ENCODE measurements at places on chromosomes 3 and 15.

DNA sequence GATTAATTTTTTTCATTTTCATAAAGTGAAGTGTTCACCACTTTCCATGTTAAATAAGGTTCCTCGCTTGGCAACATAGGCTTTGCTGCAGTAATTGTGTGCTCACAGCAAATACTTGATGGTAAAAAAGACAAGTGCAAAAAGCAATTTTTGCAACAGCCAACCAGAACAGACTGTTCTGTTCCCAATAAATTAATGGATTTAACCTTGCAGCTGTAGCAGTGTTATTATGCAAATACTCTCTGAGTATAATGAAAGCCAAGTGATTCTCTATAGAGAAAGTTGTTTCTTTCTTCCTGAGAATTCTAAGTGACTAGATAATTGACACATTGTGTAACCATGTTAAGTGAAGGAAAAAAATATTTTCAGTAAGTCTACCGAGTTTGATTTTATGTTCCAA, 183.7 kb upstream of the NAALADL2 start:
- no peak overlapping the region for H3K4me3 ChIP-seq
- no peaks in the 10 kb centered on the region for H3K27me3 ChIP-seq
- H3K4me1 ChIP-seq, result no peaks in the 10 kb centered on the region
- no peak for DNase-seq

DNA sequence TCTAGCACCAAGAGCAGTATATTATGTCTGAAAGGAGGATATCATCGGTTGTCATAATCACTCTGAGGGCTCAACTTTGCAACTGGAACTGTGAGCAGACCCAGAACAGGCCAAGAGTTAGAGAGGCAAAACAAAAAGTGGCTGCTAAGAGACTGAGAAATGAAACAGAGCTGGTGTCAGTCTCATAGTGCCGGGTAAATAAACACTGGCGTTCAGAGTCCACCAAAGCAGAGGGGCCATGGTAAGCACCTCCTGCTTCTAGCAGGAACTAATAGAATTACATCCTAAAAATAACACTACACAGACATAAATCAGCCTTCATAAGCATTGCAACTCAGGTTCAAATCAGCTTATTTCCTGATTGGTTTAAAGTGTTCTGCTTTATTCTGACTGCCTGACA, 10.3 kb upstream of the IL12A start:
- H3K27me3 ChIP-seq, result peaks cover 27% of the 10 kb centered on the region
- no peaks in the 10 kb centered on the region for H3K4me1 ChIP-seq

DNA sequence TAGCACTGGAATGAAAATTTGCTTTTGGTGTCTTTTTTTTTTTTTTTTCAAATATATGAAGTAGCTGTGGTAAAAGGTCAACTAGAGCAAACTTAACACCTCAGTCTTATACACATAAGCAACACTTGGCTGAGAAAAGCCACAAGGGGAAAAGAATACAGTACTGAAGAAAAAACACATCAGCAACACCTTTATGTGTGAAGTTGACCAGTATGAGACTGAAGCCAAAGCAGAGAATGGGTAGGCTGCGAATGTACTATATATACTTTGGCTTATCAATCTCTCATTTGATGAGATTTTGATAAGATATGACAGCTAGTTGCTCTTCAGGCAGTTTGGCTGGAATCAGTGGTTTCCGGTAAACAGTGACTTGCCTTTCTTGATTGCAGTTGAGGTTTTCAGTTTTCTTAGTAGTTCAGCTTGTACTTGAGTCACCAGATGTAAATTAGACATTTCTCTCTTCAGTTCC, 22.0 kb upstream of the ZCWPW2 start:
- no peaks in the 10 kb centered on the region for H3K27me3 ChIP-seq
- DNase-seq, result no peak
- no peak overlapping the region for H3K4me3 ChIP-seq
- peaks cover 11% of the 10 kb centered on the region for H3K36me3 ChIP-seq

GRCh38 chr3:21117370-21117769, 633.6 kb downstream of the ZNF385D start:
- H3K36me3 ChIP-seq, result no peaks in the 10 kb centered on the region
- DNase-seq, result no peak
- no peak overlapping the region for H3K4me3 ChIP-seq

DNA sequence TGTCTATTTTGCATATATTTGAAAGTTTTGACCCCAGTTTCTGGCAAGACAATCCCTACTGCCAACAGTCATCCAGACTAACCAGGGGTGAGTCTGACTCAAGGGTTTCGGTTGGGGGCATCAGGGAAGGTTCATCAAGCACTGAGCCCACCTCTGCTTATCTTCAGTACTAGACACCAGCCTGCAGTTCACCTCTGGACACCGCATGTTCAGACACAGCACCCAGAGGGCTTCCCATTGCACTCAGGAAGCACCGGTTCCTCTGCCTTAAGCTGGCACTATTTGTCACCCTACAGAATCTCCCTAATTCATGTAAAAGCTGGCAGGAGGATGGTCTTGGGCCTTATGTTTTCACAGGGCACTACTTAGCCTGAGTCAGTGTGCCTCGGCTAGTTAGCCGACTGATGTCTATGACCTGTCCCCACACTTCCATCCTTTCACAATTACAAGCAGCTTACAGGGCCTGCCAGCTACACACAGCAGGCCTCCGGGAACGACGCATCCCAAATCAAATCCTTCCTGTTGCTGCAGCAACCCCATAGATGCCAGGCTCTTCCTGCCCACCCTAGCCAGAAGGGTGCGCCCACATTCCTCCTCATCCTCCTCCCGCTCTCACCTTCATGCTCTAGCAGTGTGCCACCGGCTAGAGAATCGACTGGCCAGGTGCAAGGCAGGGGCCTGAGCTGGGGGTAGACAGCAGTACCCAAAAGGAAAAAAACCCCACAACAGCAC, 52.5 kb downstream of the SH3BP5 start:
- H3K27me3 ChIP-seq, result no peaks in the 10 kb centered on the region
- H3K27ac ChIP-seq, result peak overlapping the region; percentile 48
- peaks cover 80% of the 10 kb centered on the region for H3K4me1 ChIP-seq
- no peak for DNase-seq

GRCh38 chr3:50003216-50003615, 63.3 kb downstream of the RBM6 start:
- H3K36me3 ChIP-seq, result peaks cover 45% of the 10 kb centered on the region
- no peaks in the 10 kb centered on the region for H3K27me3 ChIP-seq
- no peak for DNase-seq
- H3K4me3 ChIP-seq, result no peak overlapping the region
- H3K27ac ChIP-seq, result no peak overlapping the region
- H3K4me1 ChIP-seq, result no peaks in the 10 kb centered on the region

GRCh38 chr3:76024640-76025039, 239.3 kb upstream of the ZNF717 start:
- no peak overlapping the region for H3K4me3 ChIP-seq
- no peaks in the 10 kb centered on the region for H3K4me1 ChIP-seq
- H3K36me3 ChIP-seq, result no peaks in the 10 kb centered on the region
- no peak overlapping the region for H3K27ac ChIP-seq

DNA sequence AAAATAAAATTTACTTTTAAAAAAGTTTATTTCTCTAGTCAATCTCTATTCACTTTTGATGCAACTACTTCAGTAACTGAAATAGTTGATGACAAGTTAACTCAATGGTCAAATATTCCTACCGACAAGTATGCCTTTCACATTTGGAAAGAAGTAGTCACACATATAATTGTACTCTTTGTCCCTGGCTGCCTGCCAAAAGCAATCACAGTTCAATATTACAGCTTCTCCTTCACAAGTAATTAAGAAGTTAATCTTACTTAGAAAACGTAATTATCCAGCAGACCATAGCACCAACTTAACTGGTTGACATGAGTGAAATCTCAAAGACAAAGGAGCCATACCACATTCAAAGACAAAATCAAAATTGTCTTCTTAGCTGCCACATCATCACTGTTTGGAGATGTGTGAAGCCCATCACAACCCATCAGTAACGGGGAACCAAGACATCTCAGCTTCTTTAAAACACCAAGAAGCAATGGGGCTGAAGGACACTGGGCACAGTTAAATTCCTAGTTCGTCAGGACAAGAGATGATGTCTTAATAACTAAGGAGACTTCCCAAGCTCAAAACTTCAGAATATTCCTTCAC, 86.1 kb downstream of the PLCH1 start:
- no peak for DNase-seq
- H3K27me3 ChIP-seq, result no peaks in the 10 kb centered on the region
- no peaks in the 10 kb centered on the region for H3K36me3 ChIP-seq
- no peaks in the 10 kb centered on the region for H3K4me1 ChIP-seq

- no peak overlapping the region for H3K27ac ChIP-seq
- H3K4me1 ChIP-seq, result no peaks in the 10 kb centered on the region
- H3K36me3 ChIP-seq, result no peaks in the 10 kb centered on the region
- H3K27me3 ChIP-seq, result peaks cover 8% of the 10 kb centered on the region
Observed at GRCh38 chr15:70866982-70867641, 13.2 kb upstream of the LARP6 start.

GRCh38 chr15:71186267-71186666, 71.0 kb downstream of the THSD4 start:
- no peak overlapping the region for H3K27ac ChIP-seq
- no peaks in the 10 kb centered on the region for H3K36me3 ChIP-seq
- no peak for DNase-seq
- no peak overlapping the region for H3K4me3 ChIP-seq

DNA sequence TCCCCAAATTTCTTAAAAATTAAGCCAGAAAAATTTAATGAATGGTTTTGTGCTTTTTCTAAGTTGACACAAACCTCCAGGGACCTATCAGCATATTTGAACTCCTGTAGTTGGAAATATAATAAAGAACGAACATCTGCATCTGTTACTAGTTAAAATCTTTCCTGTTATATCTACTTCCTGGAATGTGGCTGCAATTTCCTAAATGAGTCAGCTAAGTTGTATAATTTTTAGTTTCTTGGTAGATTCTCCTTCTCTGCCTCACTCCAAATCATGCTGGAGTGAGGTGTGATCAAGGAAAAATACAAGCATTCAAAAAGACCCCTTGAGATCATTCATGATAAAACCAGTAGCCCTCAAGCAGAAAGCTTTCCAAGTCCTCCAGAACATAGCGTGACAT, 106.2 kb upstream of the MCTP2 start:
- H3K27me3 ChIP-seq, result no peaks in the 10 kb centered on the region
- H3K4me3 ChIP-seq, result no peak overlapping the region
- DNase-seq, result no peak
- H3K27ac ChIP-seq, result no peak overlapping the region
- no peaks in the 10 kb centered on the region for H3K4me1 ChIP-seq
- H3K36me3 ChIP-seq, result no peaks in the 10 kb centered on the region

Measured in stimulated activated naive B cell treated with anti-CD40 and anti-IgM and Interleukin-4, amounts not matched to agents 10 μg/mL and 1 μg/mL and 100 μg/mL, for 72 hours (primary cell).